Mesangial cell (primary cell): ENCODE measurements at places on chromosomes 1 and 21. TPM values are rescaled to one million over a fixed set of nuclear protein-coding genes. Genes with fewer than 3 reads are reported as not detected.

The FHL3 gene
- 42.4 and 71.1 TPM in 2 replicates for total RNA-seq

The CELF3 gene
- not detected in 2 replicates for total RNA-seq

The ATAD3C gene
- 1.1 and 1.6 TPM in 2 replicates for total RNA-seq

The ANKRD35 gene
- 0.13 and 0.49 TPM in 2 replicates for total RNA-seq

The LIN9 gene
- total RNA-seq, result 1.4 and 6.8 TPM in 2 replicates

The TRIM58 gene
- 4.1 and 4.4 TPM in 2 replicates for total RNA-seq

The TLR5 gene
- total RNA-seq, result under 0.01 and 0.25 TPM in 2 replicates

The ZFP69 gene
- total RNA-seq, result 2.2 and 2.3 TPM in 2 replicates

The NBPF4 gene
- total RNA-seq, result not detected in 2 replicates

The LDLRAD1 gene
- not detected in 2 replicates for total RNA-seq

The MYOM3 gene
- 3.6 and 7.0 TPM in 2 replicates for total RNA-seq

The LDLRAD2 gene
- under 0.01 and 0.13 TPM in 2 replicates for total RNA-seq

The WNT3A gene
- total RNA-seq, result not detected in 2 replicates

The ST6GALNAC3 gene
- total RNA-seq, result 0.49 and 1.4 TPM in 2 replicates

The TSSK3 gene
- total RNA-seq, result 0.16 and 1.3 TPM in 2 replicates

The STUM gene
- total RNA-seq, result under 0.01 TPM in 1 of 2 replicates, not detected in the other
